HEK293T (cell line): ENCODE measurements at places on chromosomes 3 and 15.

- DNase-seq = no peak
Measured at GRCh38 chr3:116929505-116930222, 220.1 kb downstream of the TUSC7 start.

- no peak for DNase-seq
Measured at GRCh38 chr15:68821190-68821840, 620 bp upstream of the ANP32A start.

DNA sequence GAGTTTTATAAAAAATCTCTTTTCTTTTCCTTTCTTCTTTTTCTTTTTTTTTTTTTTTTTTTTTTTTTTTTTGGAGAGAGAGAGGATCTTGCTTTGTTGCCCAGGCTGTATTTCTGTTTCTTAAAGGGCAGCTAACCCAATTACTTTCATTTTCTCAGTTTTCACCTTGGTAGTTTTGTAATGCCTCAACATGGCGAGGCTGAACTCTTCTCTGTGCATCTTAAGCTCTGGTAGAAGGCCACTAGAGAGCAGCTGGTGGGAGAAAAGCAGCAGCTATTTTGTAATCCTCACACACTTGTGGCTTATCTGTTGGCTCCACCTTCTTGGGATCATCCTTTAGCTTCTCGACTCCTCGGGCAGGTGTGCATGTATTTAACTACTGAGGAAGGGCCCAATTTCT lies 152.2 kb upstream of the MEIS2 start:
- no peak for DNase-seq

GRCh38 chr3:48214225-48214624 lies 9.1 kb upstream of the CAMP start:
- no peak for DNase-seq

DNA sequence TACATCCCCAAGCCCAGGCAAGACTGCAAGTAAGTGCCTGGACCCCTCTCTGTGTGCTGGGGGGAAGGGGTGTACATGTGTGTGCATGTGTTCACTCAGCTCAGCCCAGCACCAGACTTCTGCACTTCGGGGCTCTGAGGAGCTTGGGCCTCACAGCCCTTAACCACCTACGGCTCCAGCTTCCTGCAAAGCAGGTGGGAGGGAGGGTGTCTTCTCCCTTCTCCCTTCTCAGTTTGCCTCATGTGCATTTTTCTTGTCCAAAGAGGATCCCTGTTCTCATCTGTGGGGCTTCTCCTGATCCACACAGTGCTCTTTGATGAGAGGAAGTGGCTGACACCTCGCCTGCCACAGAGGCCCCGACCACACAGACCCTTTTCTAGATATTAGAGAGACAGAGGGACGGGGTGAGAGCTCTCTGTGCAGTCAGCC lies 69.3 kb downstream of the MESD start:
- DNase-seq = no peak

DNA sequence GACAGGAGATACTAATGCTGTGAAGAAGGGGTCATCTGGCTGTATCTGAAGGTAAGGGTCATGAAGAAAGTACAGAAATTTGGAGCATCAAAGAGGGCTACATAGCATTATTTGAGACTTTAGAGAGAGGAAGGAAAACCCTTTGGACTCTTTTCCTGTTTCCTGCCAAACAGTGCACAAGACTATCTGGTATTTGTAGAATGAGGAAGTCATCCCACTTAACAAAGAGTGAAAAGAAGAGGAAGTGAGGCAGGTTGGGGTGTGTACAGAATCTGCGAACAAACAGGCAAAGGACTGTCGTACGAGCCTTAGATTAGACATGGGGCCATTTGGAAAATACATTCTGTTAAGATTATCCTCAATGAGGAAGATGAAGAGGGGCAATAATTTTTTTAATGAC lies 546.8 kb upstream of the EPHA6 start:
- no peak for DNase-seq

DNA sequence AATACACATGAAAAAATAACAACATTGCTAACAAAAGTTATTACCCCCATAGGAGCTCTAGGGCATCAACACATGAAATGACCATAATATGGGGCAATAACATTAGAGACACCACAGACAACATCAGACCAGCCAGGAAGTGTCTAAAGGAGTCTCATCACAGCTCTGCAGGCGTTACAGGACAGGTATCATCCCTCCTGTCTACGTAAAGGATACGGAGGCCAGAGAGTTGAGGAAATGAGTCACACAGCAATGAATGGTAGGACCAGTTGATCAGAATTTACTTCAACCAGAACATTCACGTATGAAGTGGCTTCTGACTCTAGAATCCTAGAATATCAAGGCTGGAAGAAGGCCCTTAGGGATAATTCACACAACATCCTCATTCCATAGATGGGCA lies 1.8 kb downstream of the NME9 start:
- no peak for DNase-seq

- no peak for DNase-seq
Measured at GRCh38 chr3:72982609-72983366, 13.8 kb upstream of the PPP4R2 start.

- DNase-seq = no peak
Measured at GRCh38 chr15:72889545-72889944, 106.0 kb upstream of the ADPGK start.

- DNase-seq = no peak
Measured at GRCh38 chr3:5162102-5162501, 25.4 kb upstream of the EDEM1 start.

DNA sequence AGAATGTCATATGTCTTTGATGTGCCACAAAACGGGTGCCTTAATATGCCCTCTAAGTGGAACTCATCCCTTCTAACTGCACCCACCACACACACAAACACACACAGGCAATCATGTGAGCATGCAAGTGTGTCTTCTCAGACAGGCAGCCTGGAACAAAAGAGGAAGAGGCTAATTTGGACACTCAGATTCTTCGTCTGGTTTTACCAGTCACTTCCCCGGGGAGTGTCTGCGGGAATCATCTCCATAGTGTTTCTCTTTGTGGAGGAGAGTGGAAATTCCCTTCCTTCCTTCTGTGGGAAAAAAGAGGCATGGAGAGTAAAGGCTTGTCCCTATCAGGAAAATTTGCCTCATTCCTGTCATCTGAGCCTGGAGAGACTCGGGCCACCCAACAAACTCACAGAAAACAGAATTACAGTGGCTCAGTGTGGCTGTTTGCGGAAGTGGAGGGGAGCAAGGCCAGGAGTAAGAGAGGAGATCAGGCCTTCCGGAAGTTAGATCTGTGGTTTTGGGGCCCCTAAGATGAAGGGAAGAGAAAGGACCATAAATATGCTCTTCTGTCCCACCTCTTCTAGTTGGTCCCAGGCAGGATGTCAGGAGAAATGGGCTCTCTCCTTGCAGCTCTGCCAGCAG lies 212.6 kb upstream of the SEMA6D start:
- no peak for DNase-seq

- DNase-seq = no peak
Measured at GRCh38 chr15:81291916-81292522, 31.9 kb downstream of the STARD5 start.

GRCh38 chr3:10774825-10775224 lies 41.2 kb upstream of the SLC6A11 start:
- no peak for DNase-seq

- no peak for DNase-seq
Measured at GRCh38 chr3:157100608-157101396, 59.1 kb downstream of the CCNL1 start.

- DNase-seq = no peak
Measured at GRCh38 chr15:90603893-90604292, 74.2 kb downstream of the CRTC3 start.

DNA sequence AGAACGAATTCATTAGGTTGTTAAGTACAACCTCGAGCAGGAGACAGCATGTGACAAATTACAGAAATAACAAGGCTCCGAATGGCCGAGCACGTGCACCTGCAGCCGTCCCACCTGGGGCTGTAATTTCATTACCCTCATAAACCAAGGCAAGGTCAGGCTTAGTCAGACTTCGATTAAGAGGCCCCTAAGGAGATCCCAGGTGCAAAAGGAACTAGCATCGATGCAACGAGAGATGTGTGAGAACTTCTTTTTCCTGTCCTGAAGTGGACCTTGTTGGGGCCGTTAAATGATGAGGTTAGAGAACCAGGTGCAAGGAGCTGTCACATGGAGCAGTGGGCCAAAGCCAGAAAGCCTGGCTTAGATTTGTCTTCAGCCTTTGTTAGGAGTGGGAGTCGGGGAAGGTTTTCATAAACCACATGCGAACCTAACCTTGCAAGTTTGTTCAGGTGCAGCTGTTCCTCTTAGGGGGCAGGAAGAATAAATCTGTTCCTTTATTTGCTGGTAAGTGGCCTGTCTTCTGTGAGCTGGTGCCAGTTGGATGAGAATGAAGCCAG lies 559.9 kb upstream of the MCTP2 start:
- no peak for DNase-seq

DNA sequence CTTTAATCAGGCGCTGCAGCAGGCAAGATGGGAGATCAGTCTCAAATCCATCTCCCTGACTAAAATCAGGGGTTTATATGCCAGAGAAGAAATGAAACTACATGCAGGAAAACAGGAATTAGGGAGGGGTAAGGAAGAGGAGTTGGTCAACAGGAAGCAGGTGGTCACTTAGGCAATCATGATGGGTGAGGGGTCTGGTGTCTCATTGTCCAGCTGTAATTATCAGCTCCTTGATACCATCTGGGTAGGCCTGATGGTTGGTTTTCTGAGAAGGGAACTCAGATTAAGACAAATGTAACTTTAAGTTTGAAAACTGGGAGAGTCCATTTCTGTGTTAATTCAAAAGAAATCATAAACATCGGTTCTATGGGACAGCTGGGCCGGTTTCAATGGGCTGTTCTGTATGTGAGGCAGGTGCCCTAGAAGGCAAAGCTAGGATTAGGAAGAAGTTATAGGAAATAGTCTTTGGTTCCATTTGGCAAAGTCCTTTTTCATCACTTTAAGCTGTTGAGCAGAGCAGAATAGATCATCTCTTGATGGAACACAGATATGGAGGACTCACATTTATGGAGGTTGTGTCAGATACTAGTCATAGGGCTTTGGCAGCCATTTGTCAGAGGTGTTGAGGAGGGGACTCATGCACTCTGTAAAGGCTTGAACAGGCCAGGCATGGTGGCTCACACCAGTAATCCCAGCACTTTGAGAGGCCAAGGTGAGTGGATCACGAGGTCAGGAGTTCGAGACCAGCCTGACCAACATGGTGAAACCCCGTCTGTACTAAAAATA lies 149.4 kb downstream of the VGLL4 start:
- DNase-seq = no peak

DNA sequence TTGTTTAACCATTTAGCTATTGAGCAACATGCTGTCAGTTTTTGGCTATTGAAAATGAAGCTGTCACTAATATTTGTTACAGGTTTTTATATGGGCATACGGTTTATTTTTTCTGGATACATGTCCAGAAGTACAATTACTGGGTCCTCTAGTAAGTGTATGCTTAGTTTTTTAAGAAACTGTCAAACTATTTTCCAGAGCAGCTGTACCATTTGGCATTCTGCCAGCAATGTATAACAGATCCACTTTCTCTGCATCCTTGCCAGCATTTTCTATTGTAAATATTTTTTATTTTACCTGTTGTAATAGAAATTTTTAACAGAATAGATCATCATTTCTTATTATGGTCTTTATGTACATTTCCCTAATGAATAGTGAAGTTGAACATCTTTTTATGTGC lies 658.8 kb downstream of the EDEM1 start:
- no peak for DNase-seq

GRCh38 chr3:186451371-186451770 lies 89.3 kb upstream of the DGKG start:
- no peak for DNase-seq

DNA sequence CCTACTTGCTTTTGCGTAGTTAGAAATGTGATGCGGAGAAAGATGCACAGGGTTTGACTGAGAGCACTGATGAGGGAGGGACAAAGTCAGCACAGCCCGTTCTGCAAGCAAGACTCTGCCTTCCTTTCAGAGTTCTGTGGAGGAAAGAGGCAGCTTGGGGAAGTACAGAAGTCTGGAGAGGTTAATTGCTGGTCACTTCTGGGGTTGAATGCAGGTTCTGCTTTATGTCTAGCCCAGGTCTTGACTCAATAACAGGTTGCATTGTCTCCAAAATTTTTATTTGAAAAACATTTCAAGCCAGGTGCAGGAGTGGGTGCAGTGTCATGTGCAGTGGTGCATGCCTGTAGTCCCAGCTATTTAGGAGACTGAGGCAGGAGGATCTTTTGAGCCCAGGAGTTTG lies 461.7 kb downstream of the NR2F2 start:
- no peak for DNase-seq

DNA sequence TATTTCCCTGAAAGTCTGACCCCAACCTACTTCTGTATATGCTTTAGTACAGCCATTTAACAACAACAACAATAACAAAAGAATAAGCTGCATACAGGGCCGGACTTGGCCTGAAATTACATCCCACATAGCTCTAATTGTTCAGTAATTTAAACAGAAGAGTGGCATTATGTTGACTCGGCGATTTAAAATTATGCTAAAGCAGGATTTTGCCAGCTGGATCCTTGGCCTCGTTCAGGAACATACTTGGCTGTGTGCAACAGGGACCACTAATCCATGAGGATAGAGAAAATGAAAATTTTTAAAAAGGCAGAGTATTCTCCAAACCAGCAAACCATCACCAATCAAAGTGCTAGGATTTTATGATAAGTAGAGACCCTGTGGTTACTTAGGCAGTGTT lies 433.1 kb upstream of the RBMS3 start:
- DNase-seq = no peak

GRCh38 chr3:89300981-89301380 lies 193.6 kb downstream of the EPHA3 start:
- no peak for DNase-seq

DNA sequence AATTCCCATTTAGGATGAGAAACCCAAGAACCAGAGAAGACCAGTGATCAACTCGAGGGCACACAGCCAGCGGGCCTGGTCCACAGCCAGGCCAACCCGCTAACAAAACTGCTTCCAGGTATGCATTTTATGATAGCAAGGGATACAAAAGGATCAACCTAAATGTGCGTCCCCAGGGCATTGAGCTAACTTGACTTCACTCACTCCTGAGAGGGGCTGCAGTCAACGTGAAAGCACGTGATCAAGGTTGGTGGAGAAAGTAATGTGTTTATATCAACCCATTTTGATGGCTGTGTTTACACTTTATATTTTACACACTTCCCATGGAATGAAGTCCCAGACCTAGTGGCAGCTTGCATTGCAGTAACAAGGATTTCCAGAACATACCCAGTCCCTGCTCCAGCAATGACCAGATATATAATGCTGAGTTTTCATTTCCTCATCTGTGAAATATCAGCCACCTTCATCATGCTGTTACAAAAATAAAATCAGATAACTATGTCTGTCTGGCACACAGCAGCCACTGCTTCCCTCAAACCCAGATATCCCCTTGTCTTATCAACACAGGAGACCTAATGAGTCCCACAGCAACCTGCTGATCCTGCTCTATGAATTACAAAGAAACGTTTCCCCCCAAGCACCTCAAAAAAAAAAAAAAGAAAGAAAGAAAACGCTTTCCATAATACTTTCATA lies 2.0 kb downstream of the KLHL6 start:
- no peak for DNase-seq

- DNase-seq = no peak
Measured at GRCh38 chr3:3392946-3393345, 213.5 kb upstream of the CRBN start.
